Memory B cell (primary cell): ENCODE measurements at places on chromosomes 1 and 21.

DNA sequence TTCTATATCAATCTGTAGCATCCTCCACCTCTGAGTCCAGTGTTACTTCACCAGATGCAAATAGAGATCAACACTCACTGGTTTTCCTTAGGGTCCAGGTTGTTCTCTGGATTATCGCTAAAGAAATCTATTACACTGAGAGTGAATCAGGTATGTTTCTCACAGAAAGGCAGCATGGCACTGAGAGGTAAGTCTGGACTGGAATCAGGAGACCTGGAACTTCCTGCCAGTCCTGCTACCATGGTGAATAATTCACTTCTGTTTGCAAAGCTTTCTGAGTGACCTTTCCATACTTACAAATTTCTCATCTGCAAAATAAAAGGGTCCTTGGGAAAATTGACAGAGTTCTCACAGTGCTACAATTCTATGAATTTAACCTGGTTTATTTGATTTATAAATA, 1583.3 kb downstream of the MRPL39 start:
- no peak for DNase-seq

DNA sequence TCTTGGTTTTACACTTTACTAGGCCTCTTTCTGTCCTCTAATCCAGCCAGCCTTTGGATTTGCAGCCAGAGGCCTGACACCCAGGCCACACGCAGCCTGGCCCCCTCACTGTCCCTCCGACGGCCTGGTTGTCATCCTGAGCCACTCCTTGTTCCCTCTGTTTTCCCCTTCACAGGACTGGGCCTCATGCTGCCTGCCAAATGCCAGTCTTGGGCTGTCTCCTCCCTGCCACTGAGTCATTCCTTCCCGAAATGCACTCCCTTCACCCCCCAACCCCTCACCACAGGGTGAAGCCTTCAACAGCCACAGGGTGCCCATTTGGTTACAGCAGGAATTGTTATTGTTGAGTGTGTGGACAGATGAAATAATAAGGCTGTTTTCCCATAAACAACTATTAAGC, 21.3 kb downstream of the ACOT11 start:
- DNase-seq, result no peak

GRCh38 chr1:213714645-213715044, 273.1 kb upstream of the PROX1 start:
- no peak for DNase-seq

- no peak for DNase-seq
These were observed 1.0 kb upstream of the S100A2 start for GRCh38 chr1:153566414-153567371.

GRCh38 chr21:46087641-46088040, 10.3 kb upstream of the COL6A2 start:
- no peak for DNase-seq

- DNase-seq, result no peak
These were observed 39.2 kb upstream of the CTTNBP2NL start for GRCh38 chr1:112356765-112357164.

DNA sequence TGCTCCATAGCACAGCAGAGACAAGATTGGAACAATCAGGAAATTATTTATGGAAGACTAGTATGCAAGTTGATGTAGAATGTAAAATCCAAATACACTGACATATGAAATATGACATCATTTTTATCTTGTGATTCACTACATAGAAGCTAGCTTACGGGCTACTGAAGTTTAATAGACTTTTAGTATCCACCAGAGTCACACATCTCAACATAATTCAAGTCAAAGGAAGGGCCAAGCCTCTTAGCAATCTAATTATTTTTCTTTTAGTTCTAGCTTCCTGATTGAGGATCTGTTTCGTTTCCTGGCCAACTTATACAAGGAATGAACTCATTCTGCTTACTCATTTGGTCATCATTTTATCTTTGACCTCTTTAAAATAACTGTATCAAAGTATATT, 234.4 kb upstream of the CHRM3 start:
- no peak for DNase-seq

- DNase-seq, result no peak
These were observed 64.3 kb upstream of the ZC3H12A start for GRCh38 chr1:37410105-37410504.

- peak; percentile 47 for DNase-seq
These were observed 1.8 kb downstream of the RNF220 start for GRCh38 chr1:44406737-44407429.

DNA sequence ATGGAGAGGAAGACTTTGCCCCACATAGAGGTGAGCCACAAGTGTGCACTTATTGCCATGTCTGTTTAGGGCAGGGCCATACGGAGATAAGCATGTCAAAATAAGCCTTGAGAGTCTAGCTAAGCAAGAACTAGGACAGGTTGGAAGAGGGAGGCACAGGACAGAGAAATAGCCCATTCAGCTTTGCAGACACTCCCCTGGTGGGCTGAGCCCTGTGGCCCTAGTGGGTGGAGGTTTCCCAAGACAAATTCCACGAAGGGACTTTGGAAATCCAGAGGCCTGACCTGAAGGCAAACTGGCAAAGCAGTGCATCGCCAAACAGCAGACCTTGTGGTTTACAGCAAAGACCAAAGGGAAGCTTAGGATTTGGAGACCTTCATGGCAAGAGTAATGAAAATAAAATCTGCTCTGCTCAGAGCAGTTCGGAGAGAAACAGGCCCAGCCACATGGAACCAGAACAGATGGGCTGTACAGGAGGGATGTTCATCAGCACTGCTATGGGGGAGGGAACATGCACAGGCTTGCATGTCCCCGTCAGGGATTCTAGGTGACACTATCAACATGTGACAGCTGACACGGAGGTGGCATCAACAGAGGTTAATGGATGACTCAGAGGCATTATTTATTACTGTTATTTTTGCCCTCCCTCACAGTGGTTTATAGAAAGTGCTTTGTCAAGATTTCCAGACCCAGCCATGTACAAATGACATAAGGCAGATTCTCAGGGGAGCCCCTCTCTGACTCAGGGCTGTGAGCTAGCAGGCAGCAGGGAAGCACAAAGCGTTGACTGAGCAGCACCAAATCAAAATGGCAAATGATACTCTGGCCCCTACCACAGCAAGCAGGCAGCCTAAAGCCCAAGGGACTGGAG, 90.1 kb upstream of the IRF2BP2 start:
- no peak for DNase-seq

DNA sequence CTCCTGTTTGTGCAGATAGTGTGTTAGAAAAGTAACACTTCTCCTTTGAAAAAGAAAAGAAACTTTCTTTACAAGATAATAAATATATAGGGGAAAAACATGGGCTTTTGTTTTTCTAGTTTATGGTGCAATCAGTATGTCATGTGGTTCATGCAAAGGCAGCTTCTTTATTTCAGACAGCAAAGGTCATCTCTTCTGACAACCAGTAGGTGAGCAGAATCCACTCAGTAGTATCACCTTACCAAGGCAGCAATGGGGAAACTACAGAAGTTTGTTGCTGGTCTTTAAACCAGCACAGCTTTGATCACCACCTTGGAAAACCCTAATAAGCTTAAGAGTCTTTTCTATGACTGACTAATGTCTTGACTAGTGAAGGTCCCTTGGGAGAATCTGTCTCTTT, 13.0 kb upstream of the SAMSN1 start:
- no peak for DNase-seq

- DNase-seq, result no peak
These were observed 36.3 kb downstream of the DHCR24 start for GRCh38 chr1:54850737-54851136.

DNA sequence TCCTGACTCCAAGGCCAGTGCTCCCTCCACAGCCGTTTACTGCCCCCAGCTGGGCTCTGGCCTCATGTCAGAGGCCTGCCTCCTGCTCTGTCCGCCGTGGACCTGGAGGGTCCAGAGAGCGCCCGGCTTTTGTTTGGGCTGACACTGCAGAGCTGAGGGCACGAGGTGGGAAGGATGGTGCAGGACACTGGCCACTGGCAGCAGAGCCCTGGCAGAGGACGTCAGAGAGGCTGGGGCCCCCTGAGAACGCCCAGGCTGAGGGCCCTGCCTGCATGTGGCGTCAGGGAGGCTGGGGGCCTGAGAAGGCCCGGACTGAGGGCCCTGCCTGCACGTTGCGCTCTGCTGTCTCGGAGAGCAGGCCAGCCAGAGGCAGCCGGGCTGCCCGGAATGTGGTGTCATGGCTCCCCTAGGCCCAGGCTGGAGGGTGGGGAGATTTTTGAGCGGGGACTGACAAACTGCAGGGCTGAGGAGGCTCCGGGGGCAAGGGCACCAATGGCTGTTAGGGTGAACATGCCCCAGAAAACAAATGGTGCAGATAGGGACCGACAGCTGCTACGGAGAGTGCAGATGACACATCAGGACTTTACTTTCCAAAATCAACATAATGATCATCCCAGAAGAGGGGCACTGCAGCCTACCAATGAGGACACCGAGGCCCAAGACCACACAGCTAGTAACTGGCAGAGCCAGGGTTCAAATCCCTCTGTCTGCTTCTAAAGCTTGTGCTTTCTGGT, 31.7 kb downstream of the SLC66A1 start:
- no peak for DNase-seq

DNA sequence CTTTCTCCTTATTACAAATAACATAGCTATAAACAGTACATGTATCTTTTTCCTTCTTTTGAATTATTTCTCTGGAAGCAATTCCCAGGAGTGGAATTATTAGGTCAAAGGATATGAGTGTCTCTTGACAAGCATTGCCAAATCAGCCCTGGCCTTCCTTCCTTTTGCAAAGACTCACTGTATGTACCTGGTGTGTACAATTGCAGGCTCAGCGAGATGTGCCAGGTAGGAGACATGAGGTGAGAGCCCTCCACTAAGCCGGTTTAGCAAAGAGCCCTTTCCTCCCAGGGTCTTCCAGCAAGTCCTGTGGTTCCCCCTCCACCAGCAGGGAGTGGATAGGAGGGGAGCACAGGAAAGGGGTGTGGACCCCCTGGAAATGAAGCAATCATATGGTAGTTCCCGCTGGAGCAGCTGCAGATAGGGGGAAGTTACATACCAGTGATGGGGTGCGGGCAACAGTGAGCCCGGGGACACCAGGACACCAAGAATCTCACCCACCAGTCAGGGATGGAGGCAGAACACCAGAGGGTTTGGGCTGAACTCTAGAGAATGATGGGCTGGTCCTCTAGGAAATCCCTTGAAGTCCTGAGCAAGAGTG, 18.3 kb downstream of the RCSD1 start:
- DNase-seq, result no peak

- no peak for DNase-seq
These were observed 8.3 kb downstream of the NFIA start for GRCh38 chr1:61090546-61091202.

DNA sequence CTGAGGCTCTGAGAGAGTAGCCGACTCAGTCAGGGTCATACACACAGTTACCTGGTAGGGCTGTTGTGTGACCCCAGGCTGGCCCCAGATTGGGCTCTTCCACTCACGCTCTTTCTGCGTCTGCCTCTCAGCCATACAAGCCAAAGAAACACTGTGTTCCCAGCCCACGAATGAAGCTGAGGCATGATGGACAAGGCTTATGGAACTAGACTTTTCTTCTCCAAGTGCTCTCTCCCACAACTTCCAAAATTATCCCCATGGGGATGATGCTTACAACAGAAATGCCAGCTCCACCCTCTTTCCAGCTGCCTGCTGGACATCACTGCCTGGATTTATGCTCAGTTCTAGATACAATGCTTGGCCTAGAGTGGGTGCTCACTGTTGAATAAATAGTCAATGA, 102.8 kb upstream of the JUN start:
- no peak for DNase-seq

- DNase-seq, result no peak
These were observed 6.2 kb downstream of the RASSF5 start for GRCh38 chr1:206513312-206514111.

DNA sequence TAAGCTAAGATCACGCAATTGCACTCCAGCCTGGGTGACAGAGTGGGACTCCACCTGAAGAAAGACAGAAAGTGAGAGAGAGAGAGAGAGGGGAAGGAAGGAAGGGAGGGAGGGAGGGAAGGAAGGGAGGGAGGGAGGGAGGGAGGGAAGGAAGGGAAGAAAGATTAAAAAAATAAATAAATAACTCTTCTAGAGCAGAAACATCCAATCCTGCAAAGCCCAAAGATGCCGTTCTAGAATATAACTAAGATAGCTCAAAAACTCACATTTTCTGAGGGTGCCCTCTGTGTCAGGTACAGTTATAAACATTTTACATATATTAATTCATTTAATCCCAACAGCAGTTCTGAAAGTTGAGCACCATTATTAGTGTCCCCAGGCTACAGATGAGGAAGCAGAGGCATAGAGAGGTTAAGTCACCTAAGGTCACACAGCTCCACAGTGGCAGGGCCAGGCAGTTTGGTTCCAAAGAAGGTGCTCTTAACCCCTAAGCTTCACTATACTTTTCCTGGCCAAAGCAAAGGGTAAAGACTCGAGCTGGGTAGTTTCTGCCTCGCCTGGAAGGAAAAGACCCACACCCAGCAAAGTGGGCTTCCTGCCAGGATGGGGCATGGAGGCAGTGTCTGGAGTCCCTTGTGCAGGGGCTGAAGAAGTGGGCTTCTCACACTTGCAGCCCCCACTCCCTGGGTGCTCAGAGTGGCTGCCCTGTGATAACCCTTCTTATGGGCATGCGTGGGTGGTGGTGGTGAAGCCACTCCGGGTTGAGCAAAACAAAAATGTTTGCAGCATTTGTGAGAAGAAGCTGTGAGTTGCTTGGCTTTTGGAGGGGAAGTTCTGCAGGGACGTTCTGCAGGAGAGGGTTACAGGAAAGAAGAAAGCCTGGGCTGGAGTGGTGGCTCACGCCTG, 7.9 kb upstream of the PIK3CD start:
- DNase-seq, result no peak

GRCh38 chr1:198907423-198907746, 268.5 kb downstream of the PTPRC start:
- DNase-seq, result no peak

DNA sequence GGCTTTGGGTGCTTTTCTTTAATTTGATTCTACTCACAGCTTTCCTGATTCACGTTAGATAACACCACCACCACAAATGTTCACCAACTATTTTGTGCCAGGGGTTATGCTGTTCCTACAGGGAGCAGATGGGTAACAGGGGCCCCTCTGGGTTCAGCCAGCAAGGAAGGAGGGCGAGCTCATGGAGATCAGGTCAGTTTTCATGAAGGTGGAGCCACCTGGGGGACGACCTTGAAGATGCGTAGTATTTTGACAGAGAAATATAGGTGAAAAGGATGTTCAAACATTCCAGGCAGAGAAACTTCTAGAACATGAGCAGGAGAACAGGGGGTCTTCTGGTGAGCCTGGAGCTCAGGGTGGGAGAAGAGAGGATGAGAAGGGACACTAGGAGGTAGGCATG, 28.9 kb downstream of the KIAA0040 start:
- DNase-seq, result no peak
